Effector CD4-positive, alpha-beta T cell (primary cell): ENCODE measurements at places on chromosomes 12 and 14.

DNA sequence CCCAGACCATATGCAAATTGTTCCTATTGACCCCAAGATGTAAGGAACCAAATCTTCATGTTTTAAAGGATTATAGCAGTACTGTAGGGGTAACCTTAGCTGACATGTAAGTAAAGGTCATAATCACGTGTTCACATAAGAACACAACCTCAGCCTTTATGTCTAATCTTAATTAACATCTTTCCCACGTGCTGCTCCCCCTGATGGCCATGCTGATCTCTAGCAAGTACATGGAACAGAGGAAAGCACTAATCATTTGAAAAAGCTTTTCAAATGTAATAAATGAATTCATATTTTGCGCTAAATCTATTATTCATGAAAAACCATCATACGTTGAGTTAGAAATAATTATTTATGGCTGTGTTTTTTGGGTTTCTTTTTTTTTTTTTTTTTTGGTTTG is 30.5 kb upstream of the ITPR2 start:
- DNase-seq = no peak

GRCh38 chr14:43161477-43161876 is 1345.6 kb downstream of the FSCB start:
- no peak for DNase-seq

DNA sequence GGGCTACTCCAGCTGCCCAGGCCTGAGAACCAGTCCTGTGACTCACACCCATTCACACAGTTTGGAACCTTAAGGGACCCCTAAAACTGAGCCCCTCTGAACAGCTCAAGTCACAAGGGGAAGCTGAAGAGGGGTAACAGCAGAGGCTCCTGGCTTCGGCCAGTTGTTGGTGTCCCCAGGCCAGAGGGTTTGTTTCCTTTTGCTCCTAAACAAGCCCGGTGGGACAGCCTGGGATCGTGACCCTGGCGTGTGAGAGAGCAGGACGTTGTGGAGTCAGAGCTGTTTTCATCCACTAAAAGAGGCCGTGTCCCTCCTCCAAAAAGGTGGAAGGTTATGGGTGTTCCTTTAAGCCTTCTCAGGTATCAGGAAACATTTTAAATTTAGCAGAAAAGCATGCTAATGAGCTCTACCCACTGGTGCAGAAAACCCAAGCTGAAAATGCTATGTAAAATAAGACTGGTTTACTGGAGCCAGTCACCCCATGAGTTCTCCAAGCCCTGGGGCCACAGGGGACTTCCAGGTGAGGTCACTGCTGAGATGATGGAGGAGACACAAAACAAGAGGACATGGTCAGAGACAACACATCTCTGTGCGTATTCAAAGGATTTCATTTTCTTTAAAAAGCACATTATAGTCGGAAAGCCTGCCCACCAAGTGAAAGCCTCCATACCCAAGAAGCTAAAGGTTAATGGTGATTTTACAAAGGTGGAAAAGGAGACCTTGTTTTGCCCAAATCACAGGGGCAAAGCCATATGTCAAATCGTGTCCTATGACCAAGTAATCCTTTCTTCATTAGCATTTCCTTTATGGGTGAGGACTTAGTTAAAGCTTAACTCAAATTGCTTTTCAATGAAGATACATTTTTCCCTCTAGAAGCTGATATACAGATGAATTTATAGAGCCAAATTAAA is 14.1 kb downstream of the PRKAB1 start:
- no peak for DNase-seq

DNA sequence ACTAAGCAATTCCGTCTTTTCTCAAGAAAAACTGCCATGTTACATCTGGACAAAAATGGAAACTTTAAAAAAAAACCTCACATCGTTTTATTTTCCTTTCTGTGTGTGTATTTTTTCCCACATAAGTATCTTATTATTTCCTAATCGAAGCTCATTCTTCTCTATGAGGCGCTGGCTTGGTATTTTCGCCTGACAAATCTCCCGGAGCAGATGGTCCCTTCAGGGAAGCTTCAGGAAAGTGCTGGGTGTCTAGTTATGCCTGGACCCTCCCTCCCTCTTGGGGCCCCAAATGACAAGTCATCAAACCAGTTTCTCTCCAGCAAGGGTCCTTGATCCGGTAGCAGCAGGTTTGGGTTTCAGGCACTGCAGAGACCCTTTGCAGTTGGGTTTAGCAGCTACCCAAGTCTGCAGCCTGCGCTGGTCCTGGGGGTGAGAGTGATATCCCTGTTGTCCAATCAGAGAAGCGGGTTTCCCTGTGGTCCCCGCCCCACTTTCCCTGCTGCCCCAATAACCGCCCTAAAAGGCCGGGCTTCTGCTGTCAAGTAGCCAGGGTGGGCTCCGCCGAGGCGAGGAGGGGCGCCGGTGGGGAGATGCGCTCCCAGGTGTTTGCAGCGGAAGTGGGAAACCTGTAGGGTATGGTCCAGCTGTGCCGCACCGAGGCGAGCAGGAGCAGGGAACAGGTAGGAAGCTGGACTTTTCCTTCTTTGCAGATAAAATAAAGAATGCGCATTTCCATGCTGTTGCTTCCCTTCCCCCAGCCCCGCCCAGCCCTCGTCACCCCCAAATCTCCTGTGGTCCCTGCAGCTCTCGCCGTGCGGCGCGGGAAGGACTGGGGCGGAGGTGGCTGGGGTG is at the start of gene CNTN1:
Gene CNTN1, plus strand, starts transcription at position 527 of the 852 bp plus-strand sequence.
- DNase-seq = no peak

DNA sequence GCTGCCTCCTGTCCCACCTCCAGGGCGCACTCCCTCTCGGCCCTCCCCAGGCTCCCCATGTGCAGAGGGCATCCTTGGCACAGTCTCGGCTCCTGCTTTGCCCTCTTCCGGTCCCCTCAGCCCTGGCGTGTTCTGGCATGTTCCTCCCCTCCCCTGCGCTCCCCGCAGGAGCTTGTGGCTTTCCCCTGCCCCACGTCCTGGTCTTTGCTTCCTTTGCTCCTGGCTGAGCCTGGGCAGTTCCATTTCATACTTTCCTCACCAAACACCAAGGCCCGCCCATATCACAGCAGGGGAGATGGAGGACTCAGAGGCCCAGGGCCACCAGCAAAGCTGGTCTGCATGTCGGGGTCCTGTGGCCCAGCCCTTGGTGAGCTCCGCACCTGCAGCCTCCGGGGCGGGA is 56.0 kb downstream of the FBRSL1 start:
- no peak for DNase-seq

DNA sequence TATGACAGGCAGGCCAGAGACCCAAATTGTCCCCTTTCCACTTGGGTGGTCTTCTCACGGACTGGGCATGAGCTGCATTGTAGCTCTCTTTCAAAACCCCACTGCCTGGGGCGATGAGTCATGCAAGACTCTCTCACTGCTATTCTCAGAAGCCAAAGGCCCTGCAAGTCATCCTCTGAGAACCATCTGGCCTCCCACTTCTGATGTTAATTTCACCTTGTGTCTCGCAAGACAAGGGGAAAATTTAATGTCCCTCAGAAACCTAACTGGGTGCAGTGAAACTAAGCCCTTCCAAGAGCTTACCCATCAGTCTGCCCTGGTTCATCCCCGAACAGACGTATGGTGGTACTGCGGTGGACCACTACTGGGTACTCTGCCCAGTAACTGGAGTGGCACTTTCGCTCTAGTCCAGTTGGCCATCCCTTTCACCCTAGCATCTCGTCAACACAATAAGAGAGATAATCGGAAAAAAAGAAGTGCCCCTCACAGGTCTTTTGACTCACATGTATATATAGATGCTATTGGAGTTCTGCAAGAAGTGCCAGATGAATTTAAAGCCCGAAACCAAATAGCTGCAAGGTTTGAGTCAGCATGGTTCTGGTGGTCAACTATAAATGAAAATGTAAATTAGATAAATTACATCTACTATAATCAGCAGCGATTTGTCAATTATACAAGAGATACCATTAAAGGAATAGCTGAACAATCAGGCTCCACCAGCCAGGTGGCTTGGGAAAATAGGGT is 31.3 kb upstream of the LALBA start:
- DNase-seq = no peak

DNA sequence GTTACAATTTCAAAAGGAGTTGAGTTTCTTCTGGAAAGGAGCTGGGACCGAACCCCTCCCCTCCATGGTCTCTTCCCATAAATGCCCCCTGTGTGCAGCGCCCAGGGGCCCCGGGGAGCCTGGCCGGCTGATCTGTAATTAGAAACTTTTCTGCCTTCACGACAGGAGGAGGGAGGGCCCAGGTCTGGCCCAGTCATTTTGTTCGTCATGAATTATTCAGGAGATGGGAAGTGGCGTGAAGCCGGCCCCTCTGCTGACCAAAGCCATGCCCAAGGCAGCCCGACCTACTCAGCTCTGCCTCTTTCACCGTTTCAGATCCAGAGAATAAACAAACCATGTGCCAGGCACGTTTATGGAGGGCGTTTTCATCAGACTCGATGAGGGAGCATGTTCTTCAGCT is 33.3 kb upstream of the MSI1 start:
- no peak for DNase-seq

GRCh38 chr12:86179855-86180254 is 76.3 kb downstream of the MGAT4C start:
- no peak for DNase-seq

- no peak for DNase-seq
These were observed 12.7 kb upstream of the NOXRED1 start for GRCh38 chr14:77436042-77436441.

DNA sequence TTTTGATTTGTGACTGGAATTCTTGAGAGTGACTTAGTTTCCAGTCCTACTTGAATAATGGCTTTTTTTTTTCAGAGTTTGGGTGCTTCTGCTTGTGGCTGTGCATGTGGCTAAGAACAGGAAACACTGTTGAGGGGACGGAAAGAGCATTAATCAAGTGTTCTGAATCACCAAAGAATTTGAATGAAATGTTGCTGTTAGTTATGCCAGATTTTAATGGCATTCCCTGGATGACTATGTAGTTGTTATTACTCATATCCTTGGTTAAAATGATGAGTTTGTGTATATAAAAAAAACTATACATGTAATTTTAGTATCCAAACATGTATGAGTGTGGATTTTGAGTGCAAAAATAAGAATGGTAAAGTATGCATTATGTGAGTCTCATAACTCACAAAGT is 347.9 kb downstream of the BCAT1 start:
- DNase-seq = no peak

DNA sequence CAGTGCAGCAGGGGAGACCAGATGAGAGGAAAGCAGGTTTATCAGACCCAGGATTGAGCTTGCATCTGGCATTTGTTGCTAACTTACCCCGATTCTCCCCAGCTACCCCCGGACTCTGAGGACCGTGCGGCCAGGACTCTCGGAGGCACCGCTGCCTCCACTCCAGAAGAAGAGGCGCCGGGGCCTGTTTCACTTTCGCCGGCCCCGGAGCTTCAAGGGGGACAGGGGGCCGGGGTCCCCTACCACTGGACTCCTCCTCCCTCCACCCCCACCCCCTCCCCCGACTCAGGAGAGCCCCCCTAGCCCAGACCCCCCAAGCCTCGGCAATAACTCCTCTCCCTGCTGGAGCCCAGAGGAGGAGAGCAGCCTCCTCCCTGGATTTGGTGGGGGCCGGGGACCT is 6.5 kb upstream of the CPNE6 start:
- no peak for DNase-seq

DNA sequence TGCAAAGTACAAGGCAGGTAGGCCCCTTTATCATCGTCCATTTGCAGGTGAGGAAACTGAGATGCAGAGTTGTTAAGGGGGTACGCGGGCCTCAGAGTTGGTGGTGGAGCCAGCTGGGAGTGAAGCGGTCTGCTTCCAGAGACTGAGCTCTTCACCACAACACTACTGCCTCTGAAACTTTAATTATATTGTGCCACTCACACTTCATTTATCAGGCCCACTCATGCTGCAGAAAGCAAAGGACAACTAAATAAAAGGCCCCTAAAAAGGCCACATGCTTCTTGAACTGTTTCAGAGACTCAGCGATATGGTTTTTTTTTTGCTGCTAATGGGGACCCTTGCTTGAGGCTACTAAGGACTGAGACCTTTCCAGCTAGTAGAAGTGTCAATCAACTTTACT is 153.1 kb downstream of the TTC7B start:
- no peak for DNase-seq

DNA sequence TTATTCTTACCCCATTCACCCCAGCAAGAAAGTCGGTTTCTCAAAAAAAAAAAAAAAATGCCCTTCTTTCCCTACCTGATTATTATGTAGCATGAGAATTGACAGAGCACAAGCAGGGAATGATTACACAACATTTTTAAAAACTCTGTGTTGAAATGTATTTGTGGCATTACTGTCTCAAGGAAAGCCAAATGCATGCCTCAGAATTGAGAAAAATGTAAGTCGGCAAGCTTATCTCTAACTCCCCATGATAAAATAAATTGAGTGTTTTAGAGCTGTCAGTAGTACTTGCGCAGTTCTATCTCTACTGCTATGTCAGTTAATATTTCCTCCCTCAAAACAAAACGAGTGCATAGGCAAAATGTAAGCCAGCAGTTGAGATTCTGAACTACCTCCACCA is 25.7 kb downstream of the ANO4 start:
- DNase-seq = no peak

GRCh38 chr14:94047581-94047980 is 21.4 kb downstream of the OTUB2 start:
- DNase-seq = no peak

DNA sequence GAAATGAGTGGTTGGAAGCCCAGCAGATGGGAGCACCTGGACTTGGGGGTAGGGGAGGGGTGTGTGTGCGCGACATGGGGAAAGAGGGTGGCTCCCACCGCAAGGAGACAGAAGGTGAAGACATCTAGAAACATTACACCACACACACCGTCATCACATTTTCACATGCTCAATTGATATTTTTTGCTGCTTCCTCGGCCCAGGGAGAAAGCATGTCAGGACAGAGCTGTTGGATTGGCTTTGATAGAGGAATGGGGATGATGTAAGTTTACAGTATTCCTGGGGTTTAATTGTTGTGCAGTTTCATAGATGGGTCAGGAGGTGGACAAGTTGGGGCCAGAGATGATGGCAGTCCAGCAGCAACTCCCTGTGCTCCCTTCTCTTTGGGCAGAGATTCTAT is 9.2 kb downstream of the GABARAPL1 start:
- DNase-seq = no peak

DNA sequence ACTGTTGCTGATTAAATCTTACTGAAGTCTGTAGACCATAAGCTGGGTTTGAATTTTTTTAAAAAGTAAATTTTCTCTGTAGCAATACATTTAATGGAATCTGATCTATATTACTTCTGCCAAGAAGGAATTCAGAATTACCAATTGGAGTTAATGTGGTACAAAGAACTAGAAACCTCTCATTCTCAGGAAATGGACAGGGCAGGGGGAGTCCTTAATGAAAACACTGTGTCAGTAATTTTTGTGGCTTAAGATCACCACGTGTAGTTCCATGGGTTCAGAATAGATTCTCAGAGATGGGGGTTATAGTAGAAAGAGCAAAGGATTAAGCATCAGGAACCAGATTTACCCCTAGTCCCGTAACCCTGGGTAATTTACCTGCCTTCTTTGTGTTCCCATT is 30.3 kb downstream of the FBXL14 start:
- no peak for DNase-seq

- DNase-seq = peak; percentile 47
These were observed 618 bp downstream of the RNF34 start for GRCh38 chr12:121400332-121401139.

GRCh38 chr14:21902561-21903181 is 229.1 kb upstream of the OR4E1 start:
- peak; percentile 17 for DNase-seq

GRCh38 chr12:123164222-123164621 is 13.3 kb upstream of the PITPNM2 start:
- DNase-seq = no peak

- DNase-seq = no peak
These were observed at the start of gene ALX1 for GRCh38 chr12:85280165-85280983. Gene ALX1, plus strand, starts transcription at chr12:85280220. Its CDS starts 42 bp downstream, at chr12:85280262.
